ENCODE measurements at places on chromosomes 5 and 9.

DNA sequence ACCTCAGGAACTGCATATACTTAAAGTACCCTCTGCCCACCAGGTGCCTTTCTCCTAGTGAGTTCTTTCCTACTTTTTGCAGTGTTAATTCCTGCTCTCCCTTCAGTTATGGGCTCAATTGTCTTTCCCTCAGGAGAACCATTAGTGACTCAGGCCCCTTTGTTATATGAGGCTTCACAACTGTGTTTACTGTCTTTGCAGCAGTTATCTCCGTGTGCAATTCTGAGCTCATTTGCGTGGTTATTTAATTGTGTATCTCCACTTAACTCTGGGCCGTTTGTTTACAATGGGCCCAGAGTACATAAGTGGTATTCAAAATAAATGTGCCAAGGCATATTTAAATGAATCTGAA is 9.6 kb downstream of the FBXO38 start:
- DNase-seq, result no peak

- no peak for DNase-seq
Observed at GRCh38 chr5:1733369-1733768, 66.3 kb downstream of the MRPL36 start.

GRCh38 chr9:72894342-72894741 is 58.5 kb downstream of the ALDH1A1 start:
- no peak for DNase-seq

- no peak for DNase-seq
Observed at GRCh38 chr9:88544245-88544644, 9.3 kb downstream of the NXNL2 start.

DNA sequence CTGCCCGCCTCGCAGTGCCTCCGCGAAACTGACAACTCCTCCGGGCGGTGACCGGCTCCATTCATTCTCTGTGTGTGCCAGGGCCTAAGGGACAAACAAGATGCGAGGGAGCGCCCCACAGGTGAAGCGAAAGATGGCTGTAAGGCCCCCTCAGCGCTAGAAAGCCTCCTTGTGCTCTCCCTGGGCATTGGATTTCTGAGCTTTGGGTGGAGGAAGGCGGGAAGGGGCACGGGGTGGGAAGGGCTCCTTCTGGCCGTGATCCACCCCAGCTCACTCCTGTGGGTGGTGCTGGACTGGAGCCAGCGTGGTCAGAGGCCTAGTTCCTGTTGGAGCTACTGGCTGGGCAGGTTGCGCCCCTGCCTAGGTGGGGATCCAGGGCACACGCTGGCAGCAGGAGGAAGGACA is 943 bp downstream of the GALNT12 start:
- peak; percentile 32 for DNase-seq

All from hematopoietic multipotent progenitor cell treated with erythropoietin and hydrocortisone succinate and interleukin-3 and kit ligand, for 8 days (in vitro differentiated cells).